Sigmoid colon (tissue), 7 donors: ENCODE measurements at places on chromosomes 4 and X.

DNA sequence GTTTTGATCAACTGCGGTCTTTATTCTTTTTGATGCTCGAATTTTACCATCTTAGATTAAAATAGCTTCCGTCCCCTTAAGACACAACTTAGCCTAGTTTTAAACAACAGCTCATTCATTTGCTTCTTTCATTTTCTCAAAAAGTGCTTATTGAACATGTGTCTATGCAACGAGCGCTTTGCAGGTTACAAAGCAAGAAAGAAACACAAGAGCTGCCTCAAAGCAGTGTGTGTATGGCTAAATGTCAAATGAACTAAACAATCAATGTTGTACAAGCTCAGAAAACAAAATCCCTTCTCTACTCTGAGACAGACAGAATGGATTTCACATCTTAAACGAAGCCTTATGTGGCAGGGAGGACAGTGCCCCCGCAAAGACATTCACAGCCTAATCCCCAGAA lies 61.0 kb downstream of the EVC2 start:
- DNase-seq, result no peak

DNA sequence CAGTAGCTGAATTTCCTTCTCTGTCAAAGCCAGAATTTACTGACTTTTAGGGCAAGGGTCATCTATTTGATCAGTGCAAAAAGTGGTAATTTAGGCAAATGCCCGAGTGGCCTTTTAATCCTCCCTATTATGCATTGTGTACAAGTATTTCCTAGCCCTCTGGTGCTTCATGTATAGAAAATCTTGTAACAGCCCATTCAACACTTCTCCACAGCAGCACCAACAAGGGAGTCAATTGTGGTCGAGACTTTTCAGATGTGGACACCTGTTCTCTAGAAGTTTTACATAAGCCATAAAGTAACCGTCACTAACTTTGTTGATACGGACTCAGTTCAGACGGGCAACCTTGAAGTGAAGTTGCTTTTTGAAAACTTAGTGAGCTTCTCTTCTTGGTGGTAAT lies 50.9 kb upstream of the FHDC1 start:
- DNase-seq, result no peak

GRCh38 chrX:124362072-124362471 lies 15.7 kb downstream of the SH2D1A start:
- DNase-seq, result no peak

- DNase-seq, result peak; percentile 90
These were observed 35.1 kb downstream of the BCOR start for GRCh38 chrX:40062525-40063155.

- no peak for DNase-seq
These were observed 653.6 kb upstream of the NR3C2 start for GRCh38 chr4:149095811-149096210.

DNA sequence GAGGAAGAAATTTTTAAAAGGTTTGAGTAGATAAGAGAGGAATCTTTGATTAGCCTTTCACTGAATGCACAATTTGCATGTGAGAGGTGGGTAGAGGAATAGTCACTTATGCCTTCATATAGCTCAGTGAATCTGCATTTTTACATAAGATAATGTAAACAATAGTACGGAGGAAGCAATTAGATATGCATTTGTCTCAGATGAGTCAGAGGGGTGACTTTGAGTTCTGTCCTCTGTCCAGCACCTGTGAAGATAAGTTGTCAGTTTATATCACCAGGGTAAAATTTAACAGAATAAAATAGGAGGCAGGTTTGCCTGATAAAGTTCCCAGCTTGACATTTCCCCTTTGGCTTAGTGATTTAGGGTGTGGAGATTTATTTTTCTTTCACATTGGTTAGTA lies 841.9 kb downstream of the PCDH18 start:
- no peak for DNase-seq

- DNase-seq, result no peak
These were observed 24.4 kb downstream of the TXK start for GRCh38 chr4:48109413-48110263.
